ENCODE measurements at places on chromosomes 16 and 17.

GRCh38 chr17:38507921-38508569 is 79.8 kb downstream of the ARHGAP23 start:
- DNase-seq, result no peak

DNA sequence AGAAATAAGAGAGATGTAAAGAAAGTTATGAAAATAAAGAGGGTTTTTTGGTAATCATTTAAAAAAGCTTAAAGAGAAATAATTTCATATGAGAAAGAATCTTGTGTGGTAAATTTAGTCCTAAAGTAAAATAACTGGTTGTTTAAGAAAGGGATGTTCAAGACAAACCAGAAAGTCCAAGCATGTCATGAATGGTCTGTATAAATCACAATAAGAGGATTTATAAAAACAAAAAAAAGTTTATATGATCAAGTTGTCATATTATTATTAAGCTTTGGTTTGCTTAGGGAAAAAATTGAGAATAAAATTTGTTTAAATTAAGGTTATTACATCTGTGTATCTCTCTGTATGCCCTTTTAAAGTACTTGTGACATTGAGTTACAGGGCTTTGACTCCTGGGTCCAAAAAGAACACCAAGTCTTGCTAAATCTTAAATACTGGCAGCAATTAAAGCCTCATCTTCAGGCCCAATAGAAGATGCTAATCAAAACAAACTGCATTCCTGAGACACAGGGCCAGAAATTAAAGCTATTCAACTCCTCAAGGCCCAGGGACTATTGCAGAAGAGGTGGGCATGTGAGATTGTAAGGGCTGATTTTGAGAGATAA is 15.6 kb upstream of the TRIM25 start:
- DNase-seq, result no peak

DNA sequence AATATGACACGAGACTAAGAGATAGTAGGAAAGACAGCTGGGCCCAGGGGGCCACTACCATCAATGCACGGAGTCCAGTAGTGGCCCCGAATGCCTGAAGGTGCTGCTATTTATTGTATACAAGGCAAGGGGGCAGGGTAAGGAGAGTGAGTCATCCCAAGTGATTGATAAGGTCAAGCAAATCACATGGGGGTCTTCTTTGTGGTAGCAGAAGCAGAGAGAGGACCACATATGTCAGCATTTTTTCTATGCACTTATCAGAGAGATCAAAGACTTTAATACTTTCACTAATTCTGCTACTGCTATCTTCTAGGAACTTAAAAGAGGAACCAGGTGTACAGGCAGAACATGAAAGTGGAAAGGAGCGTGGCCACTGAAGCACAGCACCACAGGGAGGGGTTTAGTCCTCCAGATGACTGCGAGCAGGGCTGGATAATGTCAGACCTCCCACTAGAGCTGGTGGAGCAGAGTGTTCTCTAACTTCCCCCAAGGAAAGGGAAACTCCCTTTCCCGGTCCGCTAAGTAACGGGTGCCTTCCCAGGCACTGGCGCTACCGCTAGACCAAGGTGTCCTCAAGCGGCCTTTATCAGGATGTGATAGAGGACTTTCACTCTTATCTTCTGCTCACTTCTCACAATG is 26.4 kb upstream of the ARL4D start:
- DNase-seq, result no peak

GRCh38 chr17:51434434-51435170 is 174.3 kb downstream of the UTP18 start:
- no peak for DNase-seq

GRCh38 chr16:30926937-30927788 is 3.8 kb downstream of the FBXL19 start:
- DNase-seq, result no peak

GRCh38 chr16:73185737-73186136 is 137.8 kb upstream of the ZFHX3 start:
- no peak for DNase-seq

DNA sequence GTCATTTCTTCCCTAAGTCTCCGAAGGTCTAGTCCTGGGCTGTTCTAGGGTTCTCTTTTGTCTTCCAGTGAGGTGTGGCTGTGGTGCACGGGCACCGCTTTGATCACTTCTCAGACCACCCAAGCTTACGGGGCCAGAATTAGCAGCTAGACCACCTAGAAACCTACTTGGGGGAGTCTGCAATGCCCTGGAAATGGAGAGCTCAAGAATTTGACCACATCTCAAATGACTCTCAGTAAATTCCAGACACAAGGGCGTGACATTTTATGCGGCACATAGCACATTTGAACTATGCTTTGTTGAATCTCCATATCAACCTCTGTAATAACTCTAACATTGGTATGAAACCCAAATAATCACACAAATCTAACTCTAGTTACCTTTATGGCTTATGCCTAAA is 24.9 kb downstream of the TRIM16 start:
- DNase-seq, result peak; percentile 51

DNA sequence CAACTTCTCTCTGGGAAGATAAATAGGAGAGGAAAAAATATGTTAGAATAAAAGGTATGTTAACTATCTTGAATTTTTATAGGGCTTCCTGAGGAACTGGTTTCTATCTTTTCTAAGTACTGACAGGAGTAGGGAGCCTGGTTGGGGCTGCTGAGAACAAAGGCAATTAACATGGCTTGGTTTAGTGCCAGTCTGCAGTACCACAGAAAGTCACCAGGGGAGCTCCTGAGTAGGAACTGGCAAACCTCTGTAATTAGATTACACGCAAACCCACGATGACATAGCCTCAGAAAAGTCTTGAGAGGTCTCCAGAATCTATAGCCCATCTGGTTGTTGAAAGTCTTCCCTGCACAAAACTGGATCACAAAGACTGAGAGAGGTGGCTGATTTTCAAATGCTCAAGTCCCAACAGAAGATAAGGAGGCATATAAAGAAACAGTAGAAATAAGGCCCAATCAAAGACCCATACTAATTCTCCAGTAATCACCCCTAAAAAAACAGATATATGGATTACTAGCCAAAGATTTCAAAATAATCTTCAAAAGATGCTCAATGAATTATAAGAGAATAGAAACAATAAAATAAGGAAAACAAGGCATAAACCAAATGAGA is 11.7 kb upstream of the CNTNAP4 start:
- peak; percentile 28 for DNase-seq

DNA sequence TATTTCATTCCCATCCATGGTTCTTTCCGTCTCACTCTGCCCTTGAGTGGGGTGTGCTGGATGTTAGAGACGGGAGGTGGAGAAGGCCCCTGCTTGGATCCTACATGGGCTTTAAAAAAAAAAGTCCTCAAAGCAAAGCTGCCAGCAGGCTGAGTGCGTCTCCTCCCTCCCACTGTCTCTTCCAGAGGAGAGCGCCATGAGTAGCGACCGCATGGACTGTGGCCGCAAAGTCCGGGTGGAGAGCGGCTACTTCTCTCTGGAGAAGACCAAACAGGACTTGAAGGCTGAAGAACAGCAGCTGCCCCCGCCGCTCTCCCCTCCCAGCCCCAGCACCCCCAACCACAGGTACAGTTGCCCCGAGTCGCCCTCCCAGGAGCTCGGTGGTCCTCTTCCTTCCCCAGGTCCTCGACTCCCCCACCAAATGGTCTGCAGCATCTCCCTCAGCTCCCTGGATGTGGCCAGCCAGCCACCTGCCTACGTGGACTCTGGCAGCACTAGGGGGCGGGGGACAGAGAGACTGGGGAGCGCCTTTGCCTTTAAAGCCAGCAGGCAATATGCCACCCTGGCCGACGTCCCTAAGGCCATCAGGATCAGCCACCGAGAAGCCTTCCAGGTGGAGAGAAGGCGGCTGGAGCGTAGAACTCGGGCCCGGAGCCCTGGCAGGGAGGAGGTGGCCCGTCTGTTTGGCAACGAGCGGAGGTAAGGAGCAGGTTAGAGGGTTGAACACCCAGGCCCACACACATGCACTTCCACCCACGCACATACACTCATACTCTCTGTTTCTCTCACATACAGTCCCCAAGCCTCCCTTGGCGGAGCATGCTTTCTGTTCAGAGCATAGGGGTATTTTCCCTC is 68.2 kb downstream of the PLD6 start:
- DNase-seq, result no peak

DNA sequence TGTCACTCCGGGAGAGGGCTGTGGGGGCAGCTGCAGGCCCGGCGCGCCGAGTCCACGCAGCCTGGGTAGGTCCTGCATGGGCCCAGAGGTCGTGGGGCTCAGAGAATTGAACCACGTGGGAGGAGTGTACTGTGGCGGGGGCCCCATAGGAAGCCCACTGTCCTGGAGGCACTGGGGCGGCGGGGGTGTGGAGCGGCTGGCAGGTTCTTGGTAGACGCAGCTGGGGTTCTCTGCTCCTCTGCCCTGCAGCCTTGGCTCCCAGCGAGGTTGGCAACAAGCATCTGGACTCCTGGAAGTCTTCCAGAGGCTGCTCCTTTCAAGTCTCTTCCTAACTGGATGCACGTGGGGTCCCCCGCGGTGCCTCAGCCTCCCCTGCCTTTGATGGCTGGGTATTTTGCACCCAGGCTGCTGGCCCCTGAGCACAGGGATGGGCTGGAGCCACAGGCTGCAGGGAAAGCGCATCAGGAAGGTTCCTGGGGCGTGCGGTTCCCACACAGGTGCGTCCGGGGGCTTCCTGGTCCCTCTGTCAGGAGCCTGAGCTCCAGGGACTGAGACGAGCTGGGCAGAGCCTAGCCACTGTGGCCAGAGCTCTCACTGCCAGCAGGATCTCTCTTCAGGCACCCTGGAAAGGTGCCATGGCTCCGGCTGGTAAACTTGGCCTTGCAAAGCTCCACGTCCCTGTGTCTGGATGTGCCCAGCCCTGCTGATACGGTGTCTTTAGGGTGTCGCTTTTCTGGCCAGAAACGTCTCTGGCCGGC is 9.3 kb downstream of the KCTD5 start:
- DNase-seq, result peak; percentile 36

Measured in astrocyte of the hippocampus (primary cell).